ENCODE measurements at places on chromosomes 16 and 17. TPM values are rescaled to one million over a fixed set of nuclear protein-coding genes. Genes with fewer than 3 reads are reported as not detected.
A peak's percentile ranks its signal among the peaks of the same experiment; 100 is the strongest.

Gene KRT12
- total RNA-seq = not detected

Gene TMC6
- 240 TPM for total RNA-seq

Gene CDIPT
- 66.6 TPM for total RNA-seq

DNA sequence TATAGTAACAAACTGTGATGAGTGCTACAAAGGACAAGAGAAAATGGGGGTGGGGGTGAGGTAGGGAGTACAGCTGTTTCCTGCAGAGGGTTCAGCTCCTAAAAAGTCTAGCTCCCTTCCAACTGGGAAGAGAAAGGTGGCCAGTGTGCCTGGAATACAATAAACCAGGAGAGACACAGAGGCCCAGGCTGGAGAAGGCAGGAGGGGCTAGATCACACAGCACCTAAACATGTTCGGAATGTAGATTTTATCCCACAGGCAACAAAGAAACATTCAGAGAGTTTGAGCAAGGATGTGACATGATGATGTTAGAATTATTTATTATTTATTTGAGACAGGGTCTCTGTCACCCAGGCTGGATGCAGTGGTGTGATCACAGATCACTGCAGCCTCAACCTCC is 10.2 kb downstream of the TEX2 start:
- no peak overlapping the region for H3K4me3 ChIP-seq
- no peak overlapping the region for H3K27ac ChIP-seq
- no peaks in the 10 kb centered on the region for H3K36me3 ChIP-seq
- no peak for DNase-seq
- H3K27me3 ChIP-seq = no peaks in the 10 kb centered on the region

DNA sequence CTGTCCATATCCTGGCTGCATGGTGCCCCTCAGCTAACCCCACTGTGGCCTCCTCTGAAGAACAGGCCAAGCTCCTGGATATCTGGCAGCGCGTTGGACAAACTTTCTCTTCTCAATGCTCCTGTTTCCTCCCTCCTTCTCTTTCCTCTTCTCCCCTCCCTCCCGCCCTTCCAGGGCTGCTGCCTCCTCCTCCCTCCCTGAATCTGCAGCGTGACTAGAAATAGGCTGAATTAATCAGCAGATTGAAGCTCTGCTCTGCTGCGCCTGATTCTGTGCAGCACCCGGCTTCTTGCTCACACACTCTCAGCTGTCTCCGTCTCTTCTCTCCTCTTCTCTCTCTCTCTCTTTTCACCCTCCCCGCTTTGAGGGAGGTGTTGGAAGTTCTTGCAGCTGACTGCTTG is 19.8 kb downstream of the TMEM94 start:
- H3K27me3 ChIP-seq = no peaks in the 10 kb centered on the region
- no peaks in the 10 kb centered on the region for H3K4me1 ChIP-seq
- H3K4me3 ChIP-seq = no peak overlapping the region
- DNase-seq = no peak
- no peak overlapping the region for H3K27ac ChIP-seq

DNA sequence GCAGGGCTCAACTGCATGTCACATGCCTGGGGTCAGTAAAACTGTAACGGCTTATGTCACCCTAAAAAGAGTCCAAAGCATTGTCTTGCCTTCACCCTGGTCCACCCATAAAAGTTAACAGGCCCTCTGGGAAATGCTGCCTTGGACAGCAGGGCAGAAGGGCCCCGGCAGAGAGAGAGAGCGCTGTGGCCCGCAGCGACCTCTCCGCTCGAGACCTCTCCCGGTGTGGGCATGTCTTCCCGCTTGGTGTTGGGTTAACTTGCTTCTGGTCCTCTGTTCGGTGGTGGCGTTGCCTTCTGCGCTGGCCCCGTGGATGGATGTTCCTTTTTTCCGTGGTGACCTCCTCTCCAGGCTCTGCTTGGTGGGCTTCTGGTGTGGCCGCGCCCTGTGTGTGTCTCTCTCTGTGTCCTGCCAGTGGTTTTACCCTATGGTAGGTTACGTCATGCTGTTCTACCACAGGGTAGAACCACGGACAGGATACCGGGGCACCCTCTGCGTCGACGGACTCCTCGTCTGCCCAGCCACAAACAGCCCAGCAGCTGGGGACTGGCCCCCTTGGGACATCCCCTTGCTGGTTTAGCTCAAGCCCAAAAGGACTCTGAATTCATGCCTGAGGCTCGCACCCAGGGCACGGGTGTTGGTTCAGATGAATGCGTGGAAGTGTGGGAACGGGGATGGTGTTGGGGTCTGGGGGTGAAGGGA is 18.3 kb upstream of the CLEC18A start:
- no peaks in the 10 kb centered on the region for H3K4me1 ChIP-seq
- no peaks in the 10 kb centered on the region for H3K27me3 ChIP-seq
- no peak overlapping the region for H3K27ac ChIP-seq
- peaks cover 29% of the 10 kb centered on the region for H3K36me3 ChIP-seq
- DNase-seq = no peak

DNA sequence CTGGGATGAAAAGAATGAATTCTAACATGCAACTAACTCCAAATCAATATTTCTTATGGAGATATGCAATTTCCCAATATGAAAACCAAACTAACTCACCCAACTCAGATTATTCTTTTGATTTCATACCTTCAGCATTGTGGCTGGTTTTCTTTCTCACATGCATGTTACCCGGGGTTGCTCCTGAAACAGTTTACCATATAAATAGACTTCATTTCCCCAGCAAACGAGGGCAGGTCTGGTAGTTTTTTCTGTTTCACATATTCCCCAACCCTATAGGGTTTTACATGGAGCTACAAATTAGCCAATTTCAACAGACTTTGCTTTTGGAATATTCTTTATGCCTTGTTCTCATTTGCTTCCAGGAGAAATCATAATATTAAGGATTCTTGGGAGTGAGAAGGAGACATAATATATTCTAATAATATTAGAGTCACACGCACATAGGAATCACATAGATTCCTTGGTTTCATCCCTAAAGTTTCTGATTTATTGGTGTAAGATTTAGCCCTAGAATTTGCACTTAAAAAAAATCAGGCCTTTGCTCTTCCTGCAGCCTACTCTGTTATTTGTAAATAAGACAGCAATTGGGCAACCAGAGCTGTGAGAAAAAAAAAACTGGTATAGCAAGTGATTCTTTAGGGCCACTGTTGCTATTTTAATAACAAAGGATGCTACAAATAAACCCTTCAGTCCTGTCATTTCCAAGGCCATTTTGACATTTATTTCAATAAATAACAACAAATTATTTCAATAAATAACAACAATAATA is 60.3 kb upstream of the FAM20A start:
- no peaks in the 10 kb centered on the region for H3K36me3 ChIP-seq
- H3K27ac ChIP-seq = no peak overlapping the region
- H3K4me3 ChIP-seq = no peak overlapping the region
- no peak for DNase-seq
- H3K27me3 ChIP-seq = peaks cover 5% of the 10 kb centered on the region

DNA sequence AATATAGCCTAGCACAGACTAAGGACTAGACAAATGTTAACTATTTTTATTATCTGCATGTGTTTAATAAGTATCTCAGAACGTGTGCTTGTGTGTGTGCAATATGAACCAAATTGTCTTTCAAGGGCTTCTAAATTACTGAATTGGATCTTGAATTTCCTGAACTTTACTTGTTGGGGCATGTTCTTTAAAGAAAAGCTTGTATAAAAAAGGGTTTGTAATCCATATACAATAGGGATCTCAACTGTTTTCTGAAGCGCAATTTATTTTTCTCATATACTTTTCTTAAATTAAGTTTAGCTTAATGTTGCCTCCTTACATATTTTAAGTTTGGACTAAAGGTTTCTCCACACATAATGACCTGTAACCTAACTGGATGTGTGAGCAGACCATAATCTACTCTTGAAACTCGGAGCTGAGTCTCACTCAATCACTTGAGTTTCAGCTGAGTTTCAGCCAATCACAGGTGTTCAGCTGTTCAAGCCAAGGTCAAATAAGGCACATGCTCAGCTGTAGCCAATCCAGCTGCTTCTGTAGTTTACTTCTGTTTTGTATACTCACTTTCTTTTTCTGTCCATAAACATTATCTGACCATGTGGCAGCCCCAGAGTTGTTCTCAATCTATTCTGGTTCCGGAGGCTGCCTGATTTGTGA is 72.3 kb downstream of the CDK5R1 start:
- peaks cover 33% of the 10 kb centered on the region for H3K4me1 ChIP-seq
- no peaks in the 10 kb centered on the region for H3K27me3 ChIP-seq
- peak overlapping the region; percentile 18 for H3K27ac ChIP-seq
- no peaks in the 10 kb centered on the region for H3K36me3 ChIP-seq

Data from activated T-helper 2 cell treated with anti-CD3 and anti-CD28 coated beads, Interferon-gamma antibody, Interleukin-2, Interleukin-4, amounts not matched to agents 10 μg/mL and 5 μg/mL and 100 μg/mL, durations not matched to agents 14 hours and 24 hours and 36 hours (primary cell).